Renal pelvis (tissue), 12 donors: ENCODE measurements at places on chromosomes 1 and 21. TPM values are rescaled to one million over a fixed set of nuclear protein-coding genes. Genes with fewer than 3 reads are reported as not detected.

Gene FAM43B
- polyA plus RNA-seq = 2.2 TPM

Gene TFF3
- 4.0 TPM for polyA plus RNA-seq

Gene RPS8
- 1,996 TPM for polyA plus RNA-seq

Gene CYP4A11
- polyA plus RNA-seq = 74.9 TPM

Gene SPRR2B
- not detected for polyA plus RNA-seq

Gene RRP1
- 31.7 TPM for polyA plus RNA-seq

Gene IL22RA1
- 4.7 TPM for polyA plus RNA-seq

Gene MANEAL
- 4.4 TPM for polyA plus RNA-seq
